ENCODE measurements at places on chromosomes 2 and 18. TPM values are rescaled to one million over a fixed set of nuclear protein-coding genes. Genes with fewer than 3 reads are reported as not detected.

EMILIN1 gene
- 0.51 TPM for total RNA-seq

ALPP gene
- total RNA-seq: not detected

TMEM247 gene
- total RNA-seq: not detected

DNA sequence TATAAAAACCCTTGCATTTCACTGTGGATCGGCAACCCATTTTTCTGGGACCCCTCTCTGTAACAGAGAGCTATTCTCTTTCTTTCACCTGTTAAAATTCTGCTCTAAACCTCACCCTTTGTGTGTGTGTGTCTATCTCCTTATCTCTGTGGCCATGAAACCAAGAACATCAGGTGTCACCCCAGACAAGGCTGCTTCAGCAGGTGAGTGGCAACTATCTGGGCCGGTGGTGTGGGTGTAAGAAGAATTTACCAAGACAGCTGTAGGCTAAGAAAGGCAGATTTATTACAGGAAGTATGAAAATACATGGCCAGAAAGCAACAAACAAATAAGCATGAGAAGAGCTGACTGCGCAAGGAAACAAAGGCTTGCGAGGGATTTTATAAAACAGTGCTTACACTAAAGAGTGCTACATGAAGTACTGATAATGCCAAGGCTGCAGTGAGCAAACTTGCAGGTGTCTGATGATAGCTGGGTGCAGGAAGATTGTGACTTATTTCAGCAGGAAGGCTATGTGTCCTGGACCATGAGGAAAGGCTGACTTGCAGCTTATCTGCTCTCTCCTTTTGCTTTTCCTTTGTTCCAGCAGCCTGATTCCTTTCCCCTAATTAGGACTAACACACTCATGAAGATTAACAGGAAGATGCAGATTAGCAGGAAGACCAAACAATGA lies 421.1 kb downstream of the PTH2R start:
- DNase-seq: no peak
- H3K27me3 ChIP-seq: no peaks in the 10 kb centered on the region
- no peaks in the 10 kb centered on the region for H3K36me3 ChIP-seq
- no peak overlapping the region for H3K27ac ChIP-seq
- no peak overlapping the region for H3K4me3 ChIP-seq

DNA sequence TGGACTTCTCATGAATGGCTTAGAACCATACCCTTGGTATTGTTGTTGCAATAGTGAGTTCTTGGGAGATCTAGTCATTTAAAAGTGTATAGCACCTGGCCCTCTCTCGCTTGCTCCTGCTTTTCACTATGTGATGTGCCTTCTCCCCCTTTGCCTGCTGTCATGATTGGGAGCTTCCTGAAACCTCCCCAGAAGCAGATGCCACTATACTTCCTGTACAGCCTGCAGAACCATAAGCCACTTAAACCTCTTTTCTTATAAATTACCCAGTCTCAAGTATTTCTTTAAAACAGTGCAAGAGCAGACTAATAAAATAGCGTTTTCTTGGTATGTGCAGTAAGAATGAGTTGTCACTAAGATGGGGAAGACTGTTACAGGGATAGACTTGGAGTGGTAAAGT lies 31.6 kb downstream of the BAZ2B start:
- no peaks in the 10 kb centered on the region for H3K4me1 ChIP-seq
- H3K4me3 ChIP-seq: no peak overlapping the region
- no peak for DNase-seq
- no peak overlapping the region for H3K27ac ChIP-seq
- no peaks in the 10 kb centered on the region for H3K27me3 ChIP-seq

- no peaks in the 10 kb centered on the region for H3K36me3 ChIP-seq
- no peaks in the 10 kb centered on the region for H3K4me1 ChIP-seq
- no peak overlapping the region for H3K27ac ChIP-seq
- no peak for DNase-seq
- no peak overlapping the region for H3K4me3 ChIP-seq
These were observed 20.8 kb upstream of the MYO3B start for GRCh38 chr2:170157025-170157684.

- H3K36me3 ChIP-seq: peaks cover 12% of the 10 kb centered on the region
- DNase-seq: no peak
- H3K27me3 ChIP-seq: no peaks in the 10 kb centered on the region
These were observed 238.8 kb downstream of the ZNF407 start for GRCh38 chr18:74836296-74837139.

GRCh38 chr2:84487298-84487996 lies 28.4 kb upstream of the SUCLG1 start:
- no peak overlapping the region for H3K27ac ChIP-seq
- no peaks in the 10 kb centered on the region for H3K27me3 ChIP-seq
- no peak overlapping the region for H3K4me3 ChIP-seq
- H3K4me1 ChIP-seq: peaks cover under 1% of the 10 kb centered on the region

Data from activated CD4-positive, alpha-beta memory T cell treated with anti-CD3 and anti-CD28 coated beads for 36 hours (primary cell).